H7 (cell line): ENCODE measurements at places on chromosomes 11 and 22. TPM values are rescaled to one million over a fixed set of nuclear protein-coding genes. Genes with fewer than 3 reads are reported as not detected.

DNA sequence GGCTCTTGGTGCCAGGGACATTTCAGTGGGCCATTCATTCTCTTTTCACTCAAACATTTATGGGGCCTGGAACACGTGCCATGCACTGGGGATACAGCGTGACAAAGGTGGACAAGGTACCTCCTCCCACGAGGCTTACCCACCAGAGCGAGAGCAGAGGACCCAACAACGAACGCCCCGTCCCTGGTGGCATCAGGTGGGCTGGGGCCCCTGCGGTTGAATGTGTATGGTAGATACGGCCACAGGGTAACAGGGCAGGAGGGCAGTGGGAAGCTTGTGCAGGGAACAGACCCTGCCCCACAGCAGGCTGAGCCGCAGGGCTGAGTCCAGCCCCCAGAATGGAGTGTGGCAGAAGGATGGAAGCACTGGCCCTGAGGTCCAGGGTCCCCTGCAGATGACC is 81.1 kb downstream of the LRRC32 start:
- DNase-seq = peak; percentile 34

GRCh38 chr11:125494561-125494960 is 1.5 kb downstream of the FEZ1 start:
- peak; percentile 46 for DNase-seq

- DNase-seq = no peak
Measured at GRCh38 chr11:2793701-2794045, 91.9 kb downstream of the CDKN1C start.

- DNase-seq = no peak
Measured at GRCh38 chr11:33668468-33668825, 32.2 kb downstream of the C11orf91 start.

- DNase-seq = peak; percentile 77
Measured at GRCh38 chr22:45866646-45867117, 110.3 kb downstream of the WNT7B start.

DNA sequence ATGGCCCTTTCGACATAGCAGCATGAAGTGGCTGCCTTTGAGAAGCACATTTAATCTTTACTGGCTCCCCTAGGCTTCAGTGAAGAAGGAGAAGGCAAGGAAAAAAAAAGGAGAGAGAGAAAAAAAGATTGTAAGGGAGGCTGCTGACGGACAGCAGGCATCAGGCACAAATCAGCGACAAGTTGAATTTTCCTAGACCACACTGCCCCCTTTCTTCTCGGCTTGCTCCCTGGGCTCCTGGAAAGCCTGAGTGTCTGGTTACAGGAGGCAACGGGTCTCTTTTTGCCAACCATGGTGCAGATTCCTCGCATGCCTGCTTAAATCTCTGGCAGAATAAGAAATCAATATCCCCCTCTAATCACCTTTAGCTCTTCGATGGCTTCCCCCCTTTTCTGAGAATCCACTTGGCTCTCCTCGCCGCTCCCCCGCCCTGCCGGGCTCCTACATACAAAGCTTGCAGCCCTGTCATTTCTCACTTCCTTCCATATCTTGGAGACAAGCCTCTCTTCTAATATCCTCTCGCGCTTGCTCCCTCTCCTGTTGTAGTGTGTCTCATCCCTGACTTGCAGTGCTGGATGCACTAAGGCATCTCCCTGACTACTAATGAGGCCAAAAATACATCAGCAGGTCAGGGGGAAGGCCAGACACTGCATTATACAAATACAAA is 14.3 kb downstream of the BLID start:
- DNase-seq = peak; percentile 43

DNA sequence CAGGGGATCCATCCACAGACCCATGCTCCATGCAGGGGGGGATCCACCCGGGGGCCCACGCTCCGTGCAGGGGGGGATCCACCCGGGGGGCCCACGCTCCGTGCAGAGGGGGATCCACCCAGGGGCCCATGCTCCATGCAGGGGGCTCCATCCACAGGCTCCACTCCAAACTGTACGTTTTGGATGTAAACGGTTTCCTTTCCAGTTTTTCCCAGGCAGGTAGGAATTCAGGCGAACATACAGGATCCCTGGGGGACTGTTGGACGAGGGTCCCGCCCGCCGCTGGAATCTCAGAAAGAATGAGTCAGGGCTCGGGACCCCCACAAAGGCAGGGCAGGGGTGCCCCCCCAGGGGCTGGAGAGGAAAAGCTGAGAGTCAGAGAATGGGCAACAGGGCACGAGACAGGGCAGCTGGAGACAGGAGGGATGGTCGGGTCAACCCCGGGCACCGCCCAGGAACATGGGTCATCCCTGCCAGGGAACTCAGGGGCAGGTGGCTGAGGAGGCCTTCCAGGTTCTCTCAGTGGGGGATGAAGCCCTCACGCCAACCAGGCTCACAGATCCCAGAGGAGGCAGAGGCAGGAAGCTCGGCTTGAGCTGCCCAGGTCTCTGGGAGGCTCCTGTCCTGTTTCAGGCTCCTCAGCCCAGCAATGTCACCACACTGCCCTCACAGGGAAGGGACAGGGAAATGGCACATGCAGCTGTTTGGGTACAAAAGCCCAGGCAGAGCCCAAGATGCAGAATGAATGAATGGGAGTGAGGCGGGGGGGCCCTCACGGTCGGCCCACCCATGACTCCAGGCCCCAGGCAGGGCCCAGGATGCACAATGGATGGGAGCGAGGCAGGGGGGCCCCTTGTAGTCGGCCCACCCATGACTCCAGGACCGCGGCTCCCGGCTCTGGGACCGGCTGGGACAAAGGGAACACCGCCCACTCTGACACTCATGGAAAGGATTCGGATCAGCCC is 200.2 kb downstream of the BRD1 start:
- DNase-seq = peak; percentile 74

DNA sequence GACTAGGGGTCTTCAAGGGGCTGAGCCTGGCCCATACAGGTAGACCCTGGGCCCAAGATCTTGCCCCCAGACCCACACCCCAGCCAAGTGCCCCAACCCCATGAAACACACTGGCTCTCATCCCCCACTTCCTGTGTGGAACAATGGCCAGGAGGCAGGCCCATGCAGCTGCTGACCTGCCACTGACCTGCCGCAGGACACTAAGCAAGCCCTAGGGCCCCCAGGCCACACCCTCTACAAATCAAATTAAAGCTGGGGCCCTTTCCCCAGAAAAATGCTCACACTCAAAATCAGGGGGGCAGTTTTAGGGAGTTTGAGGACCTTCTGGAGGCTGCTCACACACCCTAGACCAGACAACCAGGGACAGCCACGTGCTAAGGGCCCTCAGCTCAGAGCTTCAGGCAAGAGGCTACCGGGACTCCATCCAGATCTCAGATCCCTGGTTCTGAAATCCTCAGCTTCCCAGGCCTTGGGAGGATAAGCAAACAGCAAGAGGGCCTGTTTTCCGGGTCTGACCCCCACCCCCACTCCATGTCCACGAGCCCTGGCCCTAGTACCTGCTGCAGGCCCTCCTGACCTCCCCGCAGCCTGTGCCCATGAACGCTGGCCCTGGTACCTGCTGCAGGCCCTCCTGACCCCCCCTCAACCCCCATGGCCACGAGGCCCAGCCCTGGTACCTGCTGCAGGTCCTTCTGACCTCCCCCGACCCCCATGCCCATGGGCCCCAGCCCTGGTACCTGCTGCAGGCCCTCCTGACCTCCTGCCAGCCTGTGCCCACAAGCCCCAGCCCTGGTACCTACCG is 10.0 kb downstream of the CARD10 start:
- DNase-seq = no peak

- DNase-seq = no peak
Measured at GRCh38 chr22:22245935-22246525, 1.4 kb downstream of the VPREB1 start.

DNA sequence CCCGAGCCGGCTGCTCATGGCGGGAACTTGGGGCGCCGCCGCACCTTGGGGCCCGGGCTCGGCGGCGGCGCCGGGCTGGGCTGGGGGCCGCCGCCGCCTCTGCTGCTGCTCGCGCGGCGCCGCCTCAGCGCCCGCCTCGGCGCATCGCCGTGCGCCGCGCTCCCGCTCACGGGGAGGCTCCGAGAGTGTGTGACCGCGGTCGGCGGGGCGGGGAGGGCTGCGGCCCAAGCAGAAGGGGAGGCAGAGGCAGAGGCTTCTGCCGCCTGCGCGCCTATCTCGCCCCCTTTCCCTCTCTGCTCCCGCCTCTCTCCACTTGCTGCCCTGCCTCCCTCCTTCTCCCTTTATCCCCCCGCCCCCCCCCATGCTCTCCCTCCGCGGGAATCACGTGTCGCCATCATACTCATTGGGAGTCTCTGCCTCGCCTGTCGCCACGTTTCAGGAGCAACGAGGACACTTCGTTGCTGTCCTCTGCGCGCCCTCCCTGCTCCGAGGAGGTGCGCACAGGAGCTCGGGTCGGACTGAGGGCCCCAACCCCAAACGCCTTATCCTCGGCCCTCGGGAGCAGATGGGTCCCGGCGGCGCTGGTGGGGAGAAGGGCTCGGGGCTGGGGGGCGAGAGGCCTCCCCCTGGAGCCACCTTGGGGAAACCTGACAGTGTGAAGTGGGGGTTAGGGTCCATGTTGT is at the start of gene GUCY1A2:
Gene GUCY1A2 (minus strand): TSS at position 258 of the 683 bp plus-strand sequence. CDS start 421 bp downstream, outside the sequence.
- DNase-seq = peak; percentile 70

DNA sequence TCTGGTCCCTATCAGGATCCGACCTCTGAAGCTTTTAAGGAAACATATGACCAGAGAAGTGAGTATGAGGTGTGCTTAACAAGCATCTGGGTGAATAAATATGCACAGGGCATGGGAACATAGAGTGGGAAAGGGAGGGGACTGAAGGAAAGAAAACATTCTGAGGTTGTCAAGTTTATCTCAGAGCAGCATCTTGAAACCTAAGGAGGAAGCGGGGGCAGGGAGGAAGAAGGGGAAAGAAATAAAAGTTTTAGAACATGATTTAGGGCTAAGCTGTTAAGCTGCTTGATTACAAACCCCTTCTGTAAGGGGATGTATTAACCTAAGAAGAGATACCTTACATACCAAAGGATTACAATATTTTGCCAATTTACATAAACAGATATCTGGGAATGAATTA is 24.0 kb upstream of the SC5D start:
- no peak for DNase-seq

DNA sequence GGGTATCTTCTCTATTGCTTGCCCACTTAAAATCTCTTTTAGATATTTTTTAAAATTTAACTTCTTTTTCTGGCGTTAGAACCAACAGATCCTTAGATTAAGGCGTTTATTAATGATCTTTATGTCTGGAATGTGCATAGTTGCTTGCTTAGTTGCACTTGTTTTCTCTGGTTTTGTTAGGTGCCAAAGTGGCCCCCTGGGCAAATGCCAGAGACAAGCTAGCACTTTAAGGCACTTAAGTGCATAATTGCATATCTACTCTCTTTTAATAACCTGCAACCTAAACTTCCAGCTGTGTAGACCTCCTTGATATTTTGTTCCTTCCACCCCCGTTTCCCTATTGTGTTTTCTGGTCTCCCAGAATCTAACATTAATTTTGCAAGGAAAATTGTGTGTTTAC is 3.3 kb downstream of the RBM4 start:
- no peak for DNase-seq

GRCh38 chr11:18468059-18468458 is 12.4 kb downstream of the LDHAL6A start:
- no peak for DNase-seq

GRCh38 chr11:121323046-121323607 is 30.6 kb downstream of the SC5D start:
- peak; percentile 23 for DNase-seq

DNA sequence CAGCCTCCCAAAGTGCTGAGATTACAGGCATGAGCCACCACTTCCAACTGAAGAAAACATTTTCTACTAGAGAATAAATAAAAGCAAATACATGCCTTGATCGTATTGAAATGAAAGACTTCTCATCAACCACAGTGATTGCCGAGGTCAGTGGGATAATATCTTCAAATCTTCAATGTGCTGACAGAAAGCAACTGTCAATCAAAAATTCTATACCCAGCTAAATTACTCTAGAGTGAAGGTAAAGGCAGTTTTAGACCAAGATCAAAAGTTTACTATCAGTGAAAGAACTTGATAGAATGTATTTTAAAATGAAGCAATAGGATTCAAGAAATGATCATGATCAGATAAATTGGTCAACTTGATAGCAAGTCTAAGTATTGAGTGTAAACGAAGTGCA is 130.6 kb downstream of the BRD1 start:
- no peak for DNase-seq

DNA sequence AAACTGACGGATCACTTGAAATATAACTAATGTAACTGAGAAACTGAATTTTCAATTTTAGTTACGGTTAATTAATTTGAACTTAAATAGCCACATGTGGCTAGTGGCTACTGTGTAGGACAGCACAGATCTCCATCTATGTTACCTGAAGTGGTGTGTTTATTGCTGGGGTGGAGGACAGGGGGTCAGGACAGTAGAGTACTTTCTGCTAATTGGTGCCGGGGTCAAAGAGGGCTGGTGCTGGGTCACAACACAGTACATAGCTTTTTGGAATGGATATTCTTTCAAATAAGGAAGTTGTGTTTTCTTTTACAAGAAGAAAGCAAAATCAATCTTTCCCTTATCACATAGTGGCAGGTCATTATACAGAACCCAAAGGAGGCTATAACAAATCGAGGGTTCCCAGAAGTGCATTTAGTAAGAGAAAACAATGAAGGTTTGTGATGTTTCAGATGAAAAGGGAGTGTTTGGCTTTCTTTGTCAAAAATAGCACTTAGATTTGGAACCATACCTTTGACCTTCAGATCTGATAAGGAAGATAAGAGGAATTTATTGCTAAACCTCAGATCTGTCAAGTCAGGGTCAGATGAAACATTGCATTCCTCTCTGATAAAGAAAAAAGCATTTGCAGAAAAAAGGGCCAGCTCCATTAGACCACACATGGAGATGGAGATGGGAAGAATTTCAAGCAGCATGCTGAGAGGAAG is 384.5 kb downstream of the AASDHPPT start:
- DNase-seq = peak; percentile 23

DNA sequence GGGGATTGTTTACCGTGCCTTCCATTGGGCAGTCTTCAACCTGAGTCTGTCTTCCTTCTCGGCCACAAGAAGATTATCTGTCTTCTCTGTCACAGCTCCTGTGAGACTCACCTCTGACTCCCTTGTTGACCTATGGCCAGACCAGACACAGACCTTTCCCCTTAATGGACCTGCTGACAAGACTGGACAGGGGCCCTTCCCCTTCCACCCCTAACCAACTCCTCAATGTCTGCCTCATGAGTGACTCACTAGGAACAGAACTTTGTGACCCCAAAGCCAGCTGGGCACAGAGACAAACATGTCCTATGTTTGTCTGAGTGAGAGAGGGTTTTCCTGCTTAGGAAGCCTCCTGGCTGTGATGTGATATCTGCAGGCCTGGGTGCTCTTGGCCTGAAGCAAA is 405.0 kb downstream of the BRD1 start:
- no peak for DNase-seq

Gene TUB
- total RNA-seq = 14.6 and 16.4 TPM in 2 replicates

Gene NRIP3
- total RNA-seq = 1.9 and 5.0 TPM in 2 replicates

Gene MMP1
- total RNA-seq = 0.03 TPM in 1 of 2 replicates, not detected in the other

Gene SLC43A3
- total RNA-seq = 9.7 and 16.4 TPM in 2 replicates

Gene MYRF
- total RNA-seq = 3.6 and 4.2 TPM in 2 replicates

Gene HIC2
- total RNA-seq = 36.2 and 40.5 TPM in 2 replicates

Gene LRRC10B
- total RNA-seq = 2.5 and 2.6 TPM in 2 replicates

Gene OR8H2
- not detected in 2 replicates for total RNA-seq
